ENCODE measurements at places on chromosomes 6 and 20.

- no peak for DNase-seq
Observed at GRCh38 chr6:62492192-62492822, 206.3 kb upstream of the KHDRBS2 start.

DNA sequence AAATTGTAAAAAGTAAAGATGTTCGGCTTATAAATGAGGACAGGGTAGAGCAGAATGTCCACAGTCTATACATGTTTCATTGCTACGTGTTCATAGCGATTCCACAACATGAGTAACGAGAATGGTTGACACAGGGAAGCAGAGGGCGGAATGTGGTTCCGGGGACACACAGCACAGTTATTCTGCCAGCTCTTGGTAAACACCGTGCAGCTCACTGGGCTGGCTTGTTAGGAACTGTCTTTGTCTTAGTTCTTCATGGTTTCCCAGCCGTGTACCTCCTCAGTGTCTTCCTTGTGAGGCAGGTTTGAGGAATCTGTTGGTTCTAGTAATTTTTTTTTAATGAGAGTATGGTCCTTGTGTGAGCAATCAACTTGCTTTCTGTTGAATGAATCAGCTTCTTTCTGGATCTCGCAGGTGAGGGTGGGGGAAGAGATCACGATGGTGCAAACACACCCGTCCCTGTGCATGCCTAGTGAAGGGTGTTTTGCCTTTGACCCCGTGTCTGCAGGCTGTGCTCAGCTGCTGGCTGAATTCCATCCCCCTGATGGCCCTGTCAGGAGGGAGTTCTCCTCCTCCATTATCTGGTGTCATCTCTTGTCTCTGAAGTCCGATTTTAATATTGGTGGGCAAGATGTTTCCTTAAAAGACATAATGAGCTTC lies 168.2 kb downstream of the SMOC2 start:
- DNase-seq, result no peak

GRCh38 chr6:34938268-34938667 lies 49.2 kb downstream of the ANKS1A start:
- DNase-seq, result no peak

DNA sequence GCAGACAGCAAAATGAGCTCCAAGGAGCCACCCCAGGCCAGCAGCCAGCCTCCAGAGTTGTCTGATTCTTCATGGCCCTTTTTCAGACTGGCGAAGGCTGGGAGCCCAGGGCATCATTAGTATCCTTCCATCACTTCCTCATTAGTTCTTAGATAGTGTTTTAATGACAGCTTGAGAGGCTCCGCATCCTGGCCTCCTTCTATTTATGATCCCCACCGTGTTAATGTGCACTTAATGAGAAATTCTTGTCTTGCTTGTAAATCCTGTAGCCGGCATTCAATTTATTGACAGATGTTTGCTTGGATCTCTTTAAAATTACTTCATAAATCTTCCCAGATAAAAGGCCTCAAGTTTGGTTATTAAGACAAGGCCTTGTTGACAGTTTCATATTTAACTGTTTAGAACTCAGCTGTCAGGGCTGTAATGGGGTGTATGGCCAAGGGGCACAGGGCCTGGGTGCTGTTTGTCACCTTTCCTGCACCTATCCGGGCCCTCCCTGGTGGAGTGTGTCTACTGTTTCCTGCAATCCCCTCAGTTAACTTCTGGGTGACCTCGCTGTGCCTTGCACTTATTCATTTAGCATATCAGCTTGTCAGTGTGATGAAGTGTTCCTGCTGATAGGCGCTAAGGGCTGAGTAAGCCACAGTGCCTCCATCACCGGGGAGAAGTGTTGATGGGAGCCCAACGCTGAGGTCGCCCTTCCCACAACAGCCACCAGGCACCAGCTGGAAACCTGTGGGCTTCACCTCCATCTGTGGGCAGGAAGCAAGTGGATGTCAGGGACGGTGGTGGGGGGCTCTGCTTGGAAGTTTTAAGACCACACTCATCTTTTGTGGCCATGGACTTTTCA lies 169.3 kb downstream of the TSHZ2 start:
- DNase-seq, result no peak

DNA sequence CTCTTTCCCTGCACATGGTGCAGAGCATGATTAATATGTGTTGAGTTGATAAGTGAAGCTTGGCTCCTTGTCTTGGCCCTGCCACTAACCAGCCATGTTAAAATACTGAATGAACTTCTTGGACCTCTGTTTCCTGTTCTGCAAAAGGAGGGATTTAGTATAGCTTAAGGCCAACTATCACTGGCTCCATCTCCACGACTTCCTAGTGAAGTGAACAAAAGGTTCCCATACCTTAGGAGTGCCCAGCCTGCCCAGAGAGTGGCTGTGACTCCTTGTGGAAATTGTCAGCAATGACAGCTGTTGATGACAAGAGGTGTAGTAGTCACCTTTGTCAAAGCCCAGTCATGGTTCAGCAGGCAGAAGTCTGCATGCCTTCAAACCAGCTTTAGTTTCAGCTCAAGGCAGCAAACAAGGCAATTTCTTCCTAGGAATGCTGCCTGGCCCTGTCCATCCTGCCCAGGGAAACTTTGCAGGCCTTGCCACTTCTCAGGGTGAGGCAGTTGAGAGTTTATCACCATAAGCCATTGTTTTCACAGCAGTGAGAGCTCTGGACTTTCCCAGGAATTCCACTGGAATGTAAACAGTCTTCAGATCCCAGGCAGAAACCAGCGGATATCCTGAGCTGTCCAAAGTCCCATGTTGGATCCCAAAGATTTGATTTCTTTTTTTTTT lies 169.7 kb upstream of the TNFAIP3 start:
- no peak for DNase-seq

- DNase-seq, result no peak
Observed at GRCh38 chr6:75150685-75151412, 55.0 kb downstream of the COL12A1 start.

DNA sequence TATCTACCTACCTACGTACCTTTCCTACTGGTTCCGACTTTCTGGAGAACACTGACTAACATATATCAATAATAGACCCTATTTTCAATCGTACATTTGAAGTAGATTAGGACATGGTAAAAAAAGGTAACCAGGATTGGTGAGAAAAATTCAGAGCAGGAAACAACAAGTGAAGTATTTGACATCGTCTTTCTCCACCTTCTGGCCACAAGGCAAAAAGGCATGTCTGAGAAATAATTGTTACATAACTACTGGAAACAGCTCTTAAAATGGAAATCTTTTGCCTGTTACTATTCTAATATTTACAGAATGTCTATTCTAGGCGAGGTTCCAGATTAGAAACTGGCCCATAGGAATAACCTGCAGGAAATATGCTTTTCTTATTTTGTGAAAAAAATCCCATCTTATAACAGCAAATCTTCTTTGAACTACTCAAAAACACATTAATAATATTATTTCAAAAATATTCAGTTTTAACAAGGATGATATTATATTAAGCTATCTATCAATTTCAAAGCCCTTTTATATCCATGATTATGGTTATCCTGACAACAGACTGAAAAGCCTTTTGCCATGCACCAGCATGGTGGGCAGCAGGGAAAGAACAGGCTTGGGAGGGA lies 80.8 kb downstream of the RCAN2 start:
- peak; percentile 41 for DNase-seq

DNA sequence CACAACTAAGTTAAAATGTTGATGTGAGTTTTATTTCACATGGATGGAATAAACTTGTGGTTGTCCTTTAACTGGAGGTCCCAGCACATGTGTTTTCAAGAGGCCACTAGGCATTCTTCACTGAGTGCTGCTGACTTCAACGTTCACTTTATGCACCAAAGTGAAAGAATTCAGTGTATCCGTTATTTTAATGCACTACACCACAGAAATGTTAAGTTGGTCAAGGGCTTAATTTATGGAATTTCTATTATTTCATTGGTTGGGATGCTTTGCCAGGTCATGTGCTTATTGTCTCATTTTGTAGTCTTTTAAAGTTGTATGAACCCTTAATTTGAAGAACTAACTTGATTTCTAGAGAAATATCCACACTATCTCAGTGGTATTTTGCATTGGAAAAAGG lies 106.4 kb downstream of the PPP1R14C start:
- no peak for DNase-seq

- no peak for DNase-seq
Observed at GRCh38 chr6:2843138-2843740, 1.6 kb upstream of the SERPINB1 start.

DNA sequence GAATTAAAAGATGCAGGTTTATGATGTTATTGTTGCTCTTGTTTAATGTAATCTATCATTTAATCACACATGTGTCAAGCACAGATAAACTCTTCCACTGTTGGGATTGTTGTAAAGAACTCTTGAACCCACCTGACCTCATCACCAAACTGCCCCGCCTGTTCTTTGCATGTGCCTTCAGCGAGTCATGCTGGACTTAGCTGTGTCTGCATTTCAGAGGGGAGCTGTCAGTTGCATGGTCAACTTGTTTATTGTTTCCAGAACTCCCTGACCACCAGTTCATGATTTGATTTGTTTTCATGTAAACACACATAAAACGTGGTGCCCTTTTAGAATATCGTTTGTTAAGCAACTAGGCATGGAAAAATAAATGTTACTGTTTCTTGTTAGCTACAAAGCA lies 93.6 kb downstream of the KHDC1L start:
- no peak for DNase-seq

DNA sequence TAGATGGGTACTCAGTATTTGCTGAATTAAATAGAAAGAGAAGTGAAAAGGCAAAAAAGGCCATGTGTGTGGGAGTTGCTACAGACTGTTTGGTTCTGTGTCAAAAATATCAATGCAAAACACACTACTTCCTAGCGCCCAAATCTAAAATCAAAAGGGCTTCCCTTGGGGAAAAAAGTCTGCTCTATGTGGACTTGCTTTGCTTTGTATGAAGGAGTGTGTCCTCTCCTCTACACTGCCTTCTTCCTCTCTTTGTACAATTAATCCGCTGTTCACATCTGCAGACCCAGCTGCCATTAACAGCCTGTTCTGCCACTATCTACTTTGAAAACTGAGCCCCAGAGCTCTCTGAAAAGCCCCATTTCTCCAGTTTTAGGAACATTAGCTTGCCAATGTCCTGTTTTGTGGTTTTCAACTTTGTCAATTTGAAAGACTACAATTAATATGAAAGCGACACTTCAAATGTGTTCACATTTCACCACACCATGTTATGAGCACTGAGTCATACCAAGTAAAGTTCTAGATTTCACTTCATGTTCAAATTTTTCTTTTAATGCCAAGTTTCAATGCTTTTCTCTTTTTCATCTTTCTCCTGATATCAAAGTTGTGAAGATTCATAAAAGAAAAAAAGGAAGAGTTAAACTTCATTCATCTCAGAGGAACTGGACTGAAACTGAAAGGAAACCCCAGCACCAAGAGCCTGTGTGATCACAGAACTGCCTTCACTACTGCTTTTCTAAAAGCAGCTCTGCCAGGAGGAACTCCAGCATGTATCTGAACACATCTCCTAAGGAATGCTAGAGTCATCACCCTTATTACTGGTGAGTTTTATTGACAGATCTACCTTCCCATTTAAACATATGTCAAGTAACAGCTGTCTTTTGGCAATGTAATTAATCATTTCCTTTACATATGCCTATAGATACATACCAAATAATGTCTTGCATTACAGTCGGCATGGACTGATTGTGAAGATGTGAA lies 102.6 kb downstream of the KIF13A start:
- DNase-seq, result no peak

DNA sequence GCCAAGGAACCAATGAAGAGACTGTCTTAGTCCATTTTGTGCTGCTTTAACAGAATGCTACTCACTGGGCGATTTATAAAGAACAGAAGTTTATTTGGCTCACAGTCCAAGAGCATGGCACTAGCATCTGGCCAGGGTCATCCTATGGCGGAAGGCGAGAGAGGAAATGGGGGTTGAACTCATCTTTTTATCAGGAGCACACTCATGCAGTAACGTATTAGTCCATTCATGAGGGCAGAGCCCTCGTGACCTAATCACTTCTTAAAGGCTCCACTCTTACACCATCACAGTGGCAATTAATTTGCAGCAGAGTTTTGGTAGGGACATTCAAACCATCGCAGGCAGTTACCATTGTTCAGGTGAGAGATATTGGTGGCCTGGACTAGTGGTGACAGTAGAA lies 8.5 kb downstream of the ARFGEF2 start:
- DNase-seq, result peak; percentile 91

- no peak for DNase-seq
Observed at GRCh38 chr20:3471397-3472021, 691 bp downstream of the ATRN start.

DNA sequence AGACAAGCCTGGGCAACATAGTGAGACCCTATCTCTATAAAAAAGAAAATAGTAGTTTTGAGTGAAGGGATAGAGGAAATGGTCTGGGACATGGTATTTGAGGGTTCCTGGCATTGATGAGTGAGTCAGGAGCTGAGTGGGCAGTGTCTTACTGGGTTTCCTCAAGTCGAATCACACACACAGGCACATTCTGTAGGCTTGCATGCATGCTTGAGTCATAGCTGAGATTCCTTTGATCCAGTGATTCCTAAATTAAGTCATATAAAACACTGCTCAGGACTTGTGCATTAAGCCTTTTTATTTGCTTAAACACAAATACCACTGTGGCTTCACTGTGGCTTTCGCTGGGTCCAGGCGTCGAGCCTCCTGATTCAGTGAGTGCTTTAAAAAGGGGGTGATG lies 71.8 kb upstream of the TMEM181 start:
- DNase-seq, result peak; percentile 72

GRCh38 chr6:137805622-137806021 lies 61.4 kb upstream of the TNFAIP3 start:
- DNase-seq, result peak; percentile 73

- no peak for DNase-seq
Observed at GRCh38 chr6:70110126-70111022, 192.5 kb downstream of the COL9A1 start.

DNA sequence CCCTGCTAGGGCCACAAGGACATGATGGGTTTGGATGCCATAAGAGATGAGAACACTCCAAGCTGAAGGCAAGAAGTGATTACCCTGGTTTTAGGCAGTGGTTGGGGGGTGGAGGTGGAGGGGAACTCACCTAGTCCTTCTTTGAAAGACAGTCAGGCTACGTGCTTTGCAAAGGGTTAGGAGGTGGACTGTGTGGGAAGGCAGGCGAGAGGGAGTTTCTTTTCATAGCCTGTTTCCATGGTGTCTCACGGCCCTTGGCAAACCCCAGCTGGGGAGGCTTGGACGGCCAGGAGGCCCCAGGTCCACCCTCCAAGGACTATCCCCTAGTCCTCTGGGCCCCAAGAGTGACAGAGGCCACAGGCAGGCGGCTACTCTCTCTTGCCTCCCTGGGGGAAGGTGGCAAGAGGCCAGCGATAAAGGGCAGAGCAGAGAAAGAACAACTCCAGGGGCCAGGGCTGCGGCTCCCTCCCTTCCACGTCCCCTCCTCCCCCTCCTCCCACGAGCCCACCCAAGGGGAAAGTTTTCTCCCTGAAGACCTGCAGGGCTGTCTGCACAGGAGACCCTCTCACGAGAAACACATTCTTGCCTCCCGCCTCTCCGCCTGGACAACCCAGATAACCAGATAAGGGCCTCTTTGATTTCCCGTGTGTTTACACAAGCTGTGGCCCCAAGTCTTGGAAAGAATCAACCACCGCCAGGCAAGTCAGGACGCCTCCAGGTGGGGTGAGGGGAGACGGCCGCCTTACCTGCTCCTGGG lies 74.4 kb downstream of the NOL4L start:
- no peak for DNase-seq

DNA sequence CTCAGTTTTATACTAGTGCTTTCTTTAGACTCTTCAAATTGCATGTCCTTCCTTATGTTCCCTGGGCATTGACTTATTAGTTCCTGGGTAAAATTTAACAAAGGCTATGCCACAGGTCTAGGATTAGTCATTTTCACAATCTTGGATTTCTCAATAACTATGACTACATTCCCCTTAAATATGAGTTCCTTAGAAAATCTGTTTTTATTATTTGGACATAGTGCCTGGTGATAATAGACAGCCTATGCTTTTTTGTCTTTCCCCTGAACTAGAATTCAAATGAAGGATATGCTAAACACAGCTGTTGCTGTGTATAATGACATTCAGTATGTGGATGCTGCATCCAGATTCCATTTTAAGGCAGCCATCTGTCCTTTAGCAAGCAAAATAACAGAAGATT lies 1252.8 kb upstream of the GJE1 start:
- DNase-seq, result no peak
